ENCODE measurements at places on chromosomes 1 and 21.

DNA sequence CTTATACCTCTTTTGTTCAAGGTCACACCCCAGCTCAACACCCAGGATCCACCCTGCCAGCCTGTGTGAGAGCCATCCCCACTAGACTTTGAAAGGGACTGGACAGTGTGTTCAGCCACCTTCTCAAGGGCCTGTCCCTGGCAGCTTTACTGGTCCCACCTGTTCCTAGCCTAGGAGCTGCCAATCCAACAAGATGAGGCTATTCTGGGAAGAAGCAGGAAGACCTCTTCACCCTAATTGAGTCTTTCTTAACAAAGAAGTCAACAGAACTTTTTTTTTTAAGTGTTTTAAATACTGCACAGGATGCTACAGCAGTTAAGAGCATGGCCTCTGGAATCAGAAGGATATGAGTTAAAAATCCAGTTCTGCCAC, 95.8 kb upstream of the HOOK1 start:
- no peak for DNase-seq

GRCh38 chr21:16742131-16742641, 770.7 kb upstream of the CXADR start:
- DNase-seq, result no peak

DNA sequence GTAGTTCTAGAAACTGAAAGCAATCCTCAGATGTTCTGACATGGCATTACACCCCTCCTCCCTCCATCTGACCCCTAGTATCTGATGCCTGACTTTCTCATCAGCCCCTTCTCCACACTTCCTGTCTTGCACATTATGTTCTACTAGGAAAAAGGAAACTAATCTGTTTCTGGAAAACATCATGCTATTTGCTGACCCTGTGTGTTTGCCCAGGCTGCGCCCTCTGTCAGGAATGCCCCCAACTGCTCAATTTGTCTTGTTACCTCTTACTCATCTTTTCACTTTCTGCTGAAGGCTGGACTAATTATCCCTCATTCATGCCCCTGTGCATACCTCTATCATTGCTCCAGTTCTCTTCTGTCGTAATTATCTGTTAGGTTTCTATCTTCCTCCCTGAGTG, 37.5 kb upstream of the DAB1 start:
- no peak for DNase-seq

- no peak for DNase-seq
Observed at GRCh38 chr1:36128126-36128904, 3.3 kb upstream of the COL8A2 start.

- DNase-seq, result no peak
Observed at GRCh38 chr1:19645411-19646251, 1.5 kb downstream of the NBL1 start.

DNA sequence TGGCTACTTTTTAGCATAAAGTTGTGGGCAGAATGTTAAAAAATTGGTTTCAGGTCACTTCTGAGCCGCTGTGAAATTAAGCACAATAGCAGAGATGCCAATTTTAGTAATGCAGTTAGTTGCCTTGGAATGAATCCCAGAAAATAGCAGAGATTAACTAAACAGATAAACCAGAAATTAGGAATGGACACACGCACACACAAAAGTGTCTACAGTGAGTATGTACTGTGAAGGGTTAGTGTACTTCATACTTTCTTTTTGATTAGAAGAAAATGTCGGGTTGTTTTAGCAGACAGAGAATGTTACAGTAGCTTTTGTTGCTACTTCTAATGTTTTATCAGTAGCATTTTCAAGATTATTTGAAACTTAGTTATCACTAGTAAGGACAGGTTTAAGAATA, 106.7 kb downstream of the LEPR start:
- DNase-seq, result no peak

DNA sequence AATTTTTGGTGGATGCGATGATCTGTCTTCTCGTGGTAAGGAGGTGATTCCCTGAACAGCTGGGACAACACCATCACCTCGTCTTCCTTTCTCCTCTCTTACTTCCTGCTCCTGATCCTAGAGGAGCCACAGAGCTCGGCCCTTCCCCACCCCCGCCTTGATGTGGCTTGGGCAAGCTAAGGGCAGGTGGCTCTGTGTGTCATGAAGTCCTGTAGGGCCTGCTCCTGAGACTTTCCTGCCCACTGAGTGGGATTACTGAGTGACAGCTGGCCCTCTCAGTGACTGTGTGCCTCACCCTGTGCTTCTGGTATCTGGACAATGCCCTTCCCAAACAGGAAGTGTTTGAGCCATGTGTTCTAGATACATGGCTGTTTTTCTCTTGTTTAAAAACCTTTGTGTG, 153.0 kb downstream of the KCNJ6 start:
- no peak for DNase-seq

DNA sequence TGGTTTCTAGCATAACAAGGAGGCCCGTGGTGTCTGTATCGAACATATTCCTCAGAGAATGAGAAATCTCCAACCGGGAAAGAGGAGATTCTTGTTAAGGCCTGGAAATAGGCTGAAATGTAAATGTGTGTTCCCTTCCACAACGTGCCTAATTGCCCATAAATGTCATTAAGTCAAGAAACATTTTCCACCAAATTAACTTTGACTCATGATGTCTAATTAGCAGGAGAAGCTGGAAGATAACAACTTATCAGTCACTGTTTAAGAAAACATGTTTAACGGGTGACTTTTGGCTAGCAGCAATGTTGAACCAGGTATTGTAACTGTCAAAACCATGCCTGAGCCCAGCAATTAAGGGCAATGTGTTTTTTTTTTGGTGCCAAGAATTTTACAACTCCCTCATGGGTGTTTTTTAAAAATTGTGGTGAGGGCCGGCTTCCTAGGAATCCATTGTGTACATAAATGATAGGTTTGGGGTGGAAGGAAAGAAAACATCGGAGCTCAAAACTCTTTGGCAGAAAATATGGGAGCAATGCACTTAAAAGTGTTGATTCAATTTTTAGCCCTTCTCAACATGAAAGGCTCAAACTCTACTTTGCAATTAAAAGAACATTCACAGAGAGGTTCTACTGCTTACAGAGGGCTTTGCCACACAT, 67.0 kb downstream of the OLIG1 start:
- no peak for DNase-seq

DNA sequence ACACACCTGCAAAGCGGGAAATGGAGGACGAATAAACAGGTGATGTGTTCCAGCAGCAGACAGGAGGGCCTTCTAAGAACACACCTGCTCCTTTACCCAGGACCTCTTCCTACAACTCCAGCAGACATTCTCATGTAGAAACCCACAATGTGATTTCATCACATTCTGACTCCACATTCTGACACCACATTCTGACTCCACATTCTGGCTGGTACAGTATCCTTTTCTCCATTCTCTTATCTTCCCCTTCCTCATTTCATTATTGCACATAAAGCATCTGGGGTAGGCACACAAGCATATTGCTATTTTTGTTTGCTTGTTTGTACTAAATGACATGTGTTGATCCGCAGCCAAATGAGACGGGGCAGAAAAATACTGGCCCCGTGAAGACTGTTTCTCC, 3.6 kb upstream of the ZNF124 start:
- no peak for DNase-seq

GRCh38 chr1:163069142-163069541, at the start of gene RGS4:
RGS4 (plus strand) TSS chr1:163069361; CDS start chr1:163069485, 124 bp downstream.
- DNase-seq, result peak; percentile 90
